ENCODE measurements at places on chromosomes 6 and 20. TPM values are rescaled to one million over a fixed set of nuclear protein-coding genes. Genes with fewer than 3 reads are reported as not detected.
A peak's percentile ranks its signal among the peaks of the same experiment; 100 is the strongest.

DNA sequence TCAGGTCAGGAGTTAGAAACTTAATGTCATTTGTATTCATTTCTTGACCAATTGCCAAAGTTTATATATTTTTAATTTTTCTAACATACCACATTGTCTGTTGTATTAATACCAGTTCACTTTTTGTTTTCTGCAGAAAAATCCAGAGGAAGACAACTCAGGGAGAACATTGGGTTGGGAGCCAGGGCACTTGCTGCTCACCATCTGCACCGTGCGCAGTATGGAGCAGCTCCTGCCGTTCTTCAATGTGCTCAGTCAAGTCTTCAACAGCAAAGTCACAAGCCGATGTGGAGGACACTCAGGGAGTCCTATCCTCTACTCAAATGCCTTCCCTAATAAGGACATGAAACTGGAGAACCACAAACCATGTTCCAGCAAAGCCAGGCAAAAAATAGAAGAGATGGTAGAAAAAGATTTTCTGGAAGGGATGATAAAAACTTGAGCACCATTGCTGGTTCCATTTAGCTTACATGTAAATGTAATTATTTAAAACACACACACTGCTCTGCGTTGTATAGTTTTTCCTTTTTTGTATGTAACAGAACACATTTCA, 25.3 kb downstream of the PGM3 start:
- no peak for DNase-seq
- H3K36me3 ChIP-seq: peaks cover 8% of the 10 kb centered on the region
- no peaks in the 10 kb centered on the region for H3K4me1 ChIP-seq
- H3K27ac ChIP-seq: no peak overlapping the region
- H3K4me3 ChIP-seq: no peak overlapping the region
- no peaks in the 10 kb centered on the region for H3K27me3 ChIP-seq

- H3K4me1 ChIP-seq: no peaks in the 10 kb centered on the region
- DNase-seq: no peak
- no peaks in the 10 kb centered on the region for H3K36me3 ChIP-seq
- H3K27ac ChIP-seq: no peak overlapping the region
Measured at GRCh38 chr6:104484626-104485025, 375.1 kb downstream of the HACE1 start.

DNA sequence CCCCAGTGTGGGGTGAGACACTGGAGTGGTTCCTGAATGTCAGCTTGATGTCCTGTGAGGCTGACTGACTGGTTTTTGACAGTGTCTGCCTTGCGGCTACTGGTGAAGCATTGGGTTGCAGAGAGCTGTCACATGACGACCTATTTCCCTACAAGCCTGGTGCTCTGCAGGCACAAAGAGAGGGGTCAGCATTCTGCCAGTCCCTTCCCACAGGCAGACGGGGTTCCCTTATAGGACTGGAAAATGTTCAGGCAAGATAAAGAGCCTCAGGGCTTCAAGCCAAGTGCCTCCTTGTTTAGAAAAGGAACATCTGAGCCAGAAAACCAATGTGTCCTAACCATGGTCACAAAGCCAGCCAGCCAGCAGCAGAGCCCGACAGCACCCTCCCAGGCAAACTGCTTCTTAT, 11.0 kb downstream of the LY86 start:
- no peak overlapping the region for H3K4me3 ChIP-seq
- DNase-seq: no peak
- no peak overlapping the region for H3K27ac ChIP-seq
- H3K4me1 ChIP-seq: no peaks in the 10 kb centered on the region

DNA sequence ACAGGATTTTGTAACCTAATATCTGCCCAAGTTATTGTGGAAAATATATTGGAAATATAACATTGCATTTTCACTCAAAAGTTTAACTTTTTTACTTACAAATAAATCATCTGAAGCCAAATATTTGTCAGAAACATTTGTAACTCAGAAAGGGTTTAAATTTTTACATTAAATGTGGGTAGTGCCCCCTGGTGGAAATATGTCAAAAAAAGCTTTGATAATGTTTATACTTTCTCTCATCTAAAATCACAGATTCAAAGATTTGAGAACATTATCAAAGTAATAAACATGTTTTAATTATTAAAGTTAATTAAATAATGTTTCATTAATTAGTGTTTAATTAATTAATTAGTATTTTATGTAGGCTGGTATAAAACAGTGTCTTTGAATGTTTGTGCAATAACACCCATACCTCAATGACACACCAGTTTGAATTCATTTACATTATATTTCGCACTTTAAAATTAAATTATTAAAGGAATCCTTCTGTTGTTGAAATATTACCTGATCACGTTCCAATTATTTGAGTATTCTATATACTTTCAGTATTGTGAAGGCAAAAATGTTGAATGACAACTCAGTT, 320.1 kb upstream of the FKBP1C start:
- H3K4me3 ChIP-seq: no peak overlapping the region
- no peaks in the 10 kb centered on the region for H3K27me3 ChIP-seq
- no peaks in the 10 kb centered on the region for H3K36me3 ChIP-seq
- DNase-seq: no peak

GRCh38 chr6:139290787-139291311, 949 bp downstream of the TXLNB start:
- no peaks in the 10 kb centered on the region for H3K36me3 ChIP-seq
- no peaks in the 10 kb centered on the region for H3K27me3 ChIP-seq
- no peak for DNase-seq

GRCh38 chr6:166058064-166058739, 109.4 kb downstream of the TBXT start:
- H3K36me3 ChIP-seq: no peaks in the 10 kb centered on the region
- H3K4me3 ChIP-seq: no peak overlapping the region
- no peak for DNase-seq
- H3K27ac ChIP-seq: no peak overlapping the region
- H3K27me3 ChIP-seq: no peaks in the 10 kb centered on the region

DNA sequence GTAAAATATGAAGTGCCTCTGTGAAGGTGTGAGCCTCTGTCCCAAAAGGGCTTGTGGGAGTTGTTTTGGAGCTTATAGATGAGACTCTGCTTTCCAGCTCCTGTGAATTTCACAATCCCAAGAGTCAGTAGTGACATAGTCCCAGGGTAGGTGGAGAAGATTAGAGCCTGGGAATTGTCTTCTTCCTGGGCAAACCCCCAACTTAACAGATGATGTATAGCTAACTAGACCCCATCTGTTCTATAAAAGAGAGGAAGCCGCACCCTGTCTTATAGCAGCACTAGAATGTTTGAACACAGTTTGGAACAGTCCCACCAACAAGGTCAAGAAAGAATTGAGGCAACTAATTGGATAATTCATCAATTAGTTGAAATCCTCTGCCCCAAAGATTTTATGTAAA, 294.7 kb downstream of the ZNF217 start:
- no peaks in the 10 kb centered on the region for H3K27me3 ChIP-seq
- DNase-seq: no peak

DNA sequence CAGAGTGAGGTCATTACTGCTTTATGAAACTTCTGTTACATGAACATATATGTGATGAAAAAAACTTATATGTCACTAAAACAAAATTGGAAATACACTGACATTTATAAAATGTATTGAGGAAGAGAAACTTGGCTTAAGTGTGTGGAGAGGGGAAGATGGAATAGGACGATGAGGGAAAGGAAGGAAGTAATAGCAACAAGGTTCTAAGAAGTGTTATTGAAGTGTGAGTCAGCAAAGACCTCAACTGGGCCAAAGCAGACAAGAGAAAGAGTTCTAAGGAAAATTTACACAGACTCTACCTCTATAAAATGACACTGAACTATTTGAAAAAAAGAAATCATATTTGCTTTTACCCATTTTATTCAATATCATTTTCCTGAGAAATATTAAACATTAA, 38.3 kb downstream of the SNX3 start:
- H3K27me3 ChIP-seq: no peaks in the 10 kb centered on the region
- no peak for DNase-seq
- no peak overlapping the region for H3K27ac ChIP-seq
- H3K36me3 ChIP-seq: peaks cover 8% of the 10 kb centered on the region
- no peaks in the 10 kb centered on the region for H3K4me1 ChIP-seq

DNA sequence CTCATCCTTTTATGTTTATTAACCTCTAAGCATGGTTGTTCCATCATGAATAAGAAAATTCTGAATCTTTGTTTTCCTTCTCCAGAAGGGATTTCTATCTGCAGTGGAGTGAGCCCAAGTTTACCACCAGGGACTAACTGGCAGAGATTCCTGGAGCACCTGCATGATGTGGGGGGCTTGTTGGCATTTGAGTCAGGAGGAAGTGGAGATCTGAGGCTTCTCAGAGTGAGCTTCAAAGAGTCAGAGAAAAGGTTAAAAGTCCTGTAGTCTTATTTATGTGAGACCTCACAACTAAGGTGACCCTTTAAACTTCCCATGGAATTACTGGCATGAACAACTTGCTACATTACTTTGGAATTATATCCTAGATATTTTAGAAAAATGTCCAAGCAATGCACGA, 138.1 kb upstream of the SLC24A3 start:
- H3K27me3 ChIP-seq: no peaks in the 10 kb centered on the region
- H3K4me1 ChIP-seq: no peaks in the 10 kb centered on the region
- H3K36me3 ChIP-seq: no peaks in the 10 kb centered on the region
- no peak for DNase-seq
- no peak overlapping the region for H3K27ac ChIP-seq

GRCh38 chr6:144319211-144319610, 34.1 kb downstream of the UTRN start:
- H3K36me3 ChIP-seq: no peaks in the 10 kb centered on the region
- H3K4me3 ChIP-seq: no peak overlapping the region
- no peak for DNase-seq
- peaks cover 5% of the 10 kb centered on the region for H3K4me1 ChIP-seq
- no peaks in the 10 kb centered on the region for H3K27me3 ChIP-seq

DNA sequence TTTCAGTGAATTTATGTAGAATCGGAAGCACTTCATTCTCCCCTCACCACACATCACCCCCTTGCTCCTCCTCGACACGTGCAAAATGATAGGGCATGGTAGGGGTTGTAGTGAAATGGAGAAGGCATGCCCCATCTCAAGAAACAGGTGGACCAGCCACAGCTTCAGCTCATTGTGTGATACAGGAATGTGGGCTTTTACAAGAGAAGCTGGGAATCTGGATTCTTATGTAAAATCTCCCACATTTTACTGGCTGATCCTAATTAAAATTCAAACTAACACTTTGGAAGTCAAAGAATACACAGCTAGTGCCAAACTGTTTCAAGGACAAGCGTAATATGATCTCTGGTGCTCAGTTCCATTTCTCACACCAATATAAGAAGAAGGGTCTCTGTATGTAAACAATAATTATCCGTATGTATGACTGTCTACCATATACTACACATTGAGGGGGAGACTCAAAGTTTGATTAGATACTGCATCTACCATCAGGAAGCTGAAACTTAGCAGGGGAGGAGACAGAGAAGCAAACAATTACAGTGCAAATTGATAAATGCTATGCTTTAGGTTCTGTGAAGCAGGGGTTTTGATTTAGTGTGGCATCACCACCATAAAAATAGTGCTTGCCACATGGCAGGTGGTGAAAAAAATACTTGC, 24.3 kb upstream of the KIAA0408 start:
- DNase-seq: no peak
- no peaks in the 10 kb centered on the region for H3K27me3 ChIP-seq
- no peaks in the 10 kb centered on the region for H3K4me1 ChIP-seq
- H3K4me3 ChIP-seq: peak overlapping the region; percentile 39
- H3K36me3 ChIP-seq: no peaks in the 10 kb centered on the region

- H3K27ac ChIP-seq: no peak overlapping the region
- peaks cover 4% of the 10 kb centered on the region for H3K4me1 ChIP-seq
- H3K36me3 ChIP-seq: no peaks in the 10 kb centered on the region
Measured at GRCh38 chr6:142929751-142930358, 15.1 kb downstream of the HIVEP2 start.

DNA sequence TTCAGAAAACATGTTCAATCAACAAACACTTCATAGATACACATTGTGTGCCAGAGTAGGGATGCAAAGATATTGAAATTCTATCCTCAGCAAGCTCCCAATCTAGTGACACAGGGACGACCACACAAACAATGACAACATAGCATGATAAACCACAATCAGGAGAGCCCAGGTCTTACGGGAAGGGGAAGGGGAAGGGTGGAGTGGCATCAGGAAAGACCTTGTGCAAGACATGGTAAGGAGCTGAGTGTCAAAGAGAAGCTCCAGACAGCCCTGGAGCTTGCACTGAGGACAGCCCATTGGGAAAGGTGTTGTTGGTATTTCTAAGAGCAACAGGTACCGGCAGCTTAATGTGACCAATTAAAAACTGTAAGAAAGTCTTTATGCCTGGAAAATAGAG, 103.6 kb downstream of the PDE7B start:
- no peaks in the 10 kb centered on the region for H3K27me3 ChIP-seq
- no peak overlapping the region for H3K4me3 ChIP-seq
- H3K27ac ChIP-seq: no peak overlapping the region
- no peaks in the 10 kb centered on the region for H3K36me3 ChIP-seq

DNA sequence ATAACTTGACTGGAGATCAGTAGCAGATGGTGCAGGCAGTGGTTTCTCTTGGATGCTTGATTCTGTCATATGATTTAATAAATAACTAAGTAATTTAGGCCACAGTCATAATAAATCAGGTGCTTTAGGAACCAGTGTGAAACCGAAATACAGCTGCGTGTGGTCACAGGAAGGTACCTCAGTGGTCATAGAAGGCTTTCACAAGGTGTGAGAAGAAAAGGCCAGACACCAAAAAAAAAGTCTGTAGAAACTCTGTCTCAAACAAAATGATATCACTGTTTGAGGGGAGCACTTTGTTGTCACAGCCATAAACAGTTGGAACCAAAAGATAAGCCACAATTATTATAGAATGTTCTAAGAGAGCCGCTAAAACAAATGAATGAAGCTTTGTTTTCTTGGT, 56.5 kb downstream of the ARMC2 start:
- H3K4me1 ChIP-seq: no peaks in the 10 kb centered on the region
- no peak overlapping the region for H3K27ac ChIP-seq
- no peak overlapping the region for H3K4me3 ChIP-seq

DNA sequence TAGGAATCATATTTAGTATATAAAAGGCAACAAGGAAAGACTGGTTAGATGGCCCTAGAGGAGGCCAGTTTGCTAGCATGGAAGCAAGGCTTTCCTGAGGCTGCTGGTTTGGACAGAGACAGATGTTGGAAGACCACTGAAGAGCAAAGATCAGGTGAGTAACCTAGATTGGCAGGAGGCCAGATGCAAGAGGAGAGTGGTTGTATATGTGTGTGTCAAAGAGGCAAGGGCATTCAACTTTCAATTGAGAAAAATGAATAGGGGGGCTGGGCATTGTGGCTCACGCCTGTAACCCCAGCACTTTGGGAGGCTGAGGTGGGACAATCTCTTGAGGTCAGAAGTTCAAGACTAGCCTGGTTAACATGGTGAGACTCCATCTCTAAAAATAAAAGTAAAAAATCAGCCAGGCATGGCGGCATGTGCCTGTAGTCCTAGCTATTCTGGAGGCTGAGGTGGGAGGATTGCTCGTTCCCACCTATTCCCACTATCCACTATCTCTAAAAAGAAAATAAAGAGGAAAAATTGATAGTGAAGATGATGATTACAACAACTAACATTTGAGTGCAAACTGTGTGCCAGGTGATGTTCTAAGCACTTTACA, 79.8 kb downstream of the PRDM1 start:
- H3K4me1 ChIP-seq: no peaks in the 10 kb centered on the region
- no peak overlapping the region for H3K27ac ChIP-seq
- no peak overlapping the region for H3K4me3 ChIP-seq
- H3K36me3 ChIP-seq: no peaks in the 10 kb centered on the region
- no peaks in the 10 kb centered on the region for H3K27me3 ChIP-seq

The SPATA2 gene
- 9.0 TPM for total RNA-seq

The PLCB1 gene
- total RNA-seq: 107 TPM

The E2F3 gene
- 11.0 TPM for total RNA-seq
